Kidney epithelial cell (primary cell): ENCODE measurements at places on chromosomes 7 and 10. TPM values are rescaled to one million over a fixed set of nuclear protein-coding genes. Genes with fewer than 3 reads are reported as not detected.

TMEM176B gene
- total RNA-seq = 15.8 and 17.5 TPM in 2 replicates

SPAM1 gene
- total RNA-seq = not detected in 2 replicates

DNA sequence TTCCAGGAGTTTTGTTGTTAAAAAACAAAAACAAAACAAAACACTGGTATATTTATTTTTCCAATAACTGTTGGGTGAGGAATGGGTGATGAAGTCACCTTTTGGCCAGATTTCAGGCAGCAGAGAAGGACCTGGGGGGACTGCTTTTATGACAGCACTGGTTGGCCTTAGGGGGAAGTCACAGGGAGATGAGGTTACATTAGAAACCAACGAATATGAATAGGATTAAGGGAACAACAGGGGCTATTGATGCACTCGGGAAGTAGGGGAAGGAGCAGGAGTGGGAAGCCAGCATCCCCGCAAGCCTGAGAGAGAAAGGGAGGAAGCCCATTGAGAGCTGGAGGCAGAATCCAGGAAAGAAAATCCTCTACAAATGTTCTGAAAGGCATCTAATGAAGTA is 958.4 kb downstream of the TYW1 start:
- DNase-seq = no peak

- DNase-seq = no peak
Observed at GRCh38 chr7:139976838-139977656, 85.7 kb downstream of the PARP12 start.

GRCh38 chr10:126417220-126417825 is 29.0 kb upstream of the ADAM12 start:
- no peak for DNase-seq

- no peak for DNase-seq
Observed at GRCh38 chr7:42014625-42015618, 222.1 kb downstream of the GLI3 start.

DNA sequence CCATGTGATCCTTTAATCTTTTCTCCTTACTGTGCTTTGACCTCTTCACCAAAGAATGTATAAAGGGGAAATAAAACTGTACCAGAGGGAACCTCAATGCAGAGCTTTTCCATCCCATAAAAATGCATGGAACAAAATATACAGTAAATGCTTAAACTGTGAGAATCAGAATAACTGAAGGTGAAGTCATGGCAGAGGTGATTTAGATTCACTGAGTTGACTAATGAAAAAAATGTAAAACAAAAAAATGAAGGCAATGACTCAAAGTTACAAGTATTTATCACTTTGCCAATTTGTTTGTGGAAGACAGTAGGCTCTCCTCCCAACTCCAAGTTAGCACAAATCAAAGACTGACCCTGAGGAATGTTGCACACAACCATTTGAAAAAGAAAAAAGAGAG is 1331.6 kb upstream of the SORCS1 start:
- DNase-seq = no peak

DNA sequence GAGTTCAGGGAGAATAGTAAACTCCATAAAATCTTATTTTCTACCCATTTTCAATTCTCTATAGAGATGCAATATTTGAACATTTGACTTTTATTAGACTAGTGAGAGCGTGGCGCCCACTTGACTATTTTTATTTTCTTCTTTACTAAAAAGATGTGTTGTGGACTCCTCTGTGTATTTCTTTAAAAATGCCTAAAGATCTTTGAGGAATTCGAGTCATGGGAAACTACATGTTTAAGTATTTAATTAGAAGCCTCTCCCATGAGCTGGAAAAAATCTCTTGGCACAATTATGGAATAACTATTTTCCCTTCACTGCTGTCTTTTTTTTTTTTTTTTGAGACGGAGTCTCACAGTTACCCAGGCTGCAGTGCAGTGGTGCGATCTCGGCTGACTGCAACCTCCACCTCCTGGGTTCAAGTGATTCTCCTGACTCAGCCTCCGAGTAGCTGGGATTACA is 124.2 kb downstream of the ARHGAP12 start:
- no peak for DNase-seq

- DNase-seq = no peak
Observed at GRCh38 chr10:35379226-35380137, 43.2 kb downstream of the CCNY start.

DNA sequence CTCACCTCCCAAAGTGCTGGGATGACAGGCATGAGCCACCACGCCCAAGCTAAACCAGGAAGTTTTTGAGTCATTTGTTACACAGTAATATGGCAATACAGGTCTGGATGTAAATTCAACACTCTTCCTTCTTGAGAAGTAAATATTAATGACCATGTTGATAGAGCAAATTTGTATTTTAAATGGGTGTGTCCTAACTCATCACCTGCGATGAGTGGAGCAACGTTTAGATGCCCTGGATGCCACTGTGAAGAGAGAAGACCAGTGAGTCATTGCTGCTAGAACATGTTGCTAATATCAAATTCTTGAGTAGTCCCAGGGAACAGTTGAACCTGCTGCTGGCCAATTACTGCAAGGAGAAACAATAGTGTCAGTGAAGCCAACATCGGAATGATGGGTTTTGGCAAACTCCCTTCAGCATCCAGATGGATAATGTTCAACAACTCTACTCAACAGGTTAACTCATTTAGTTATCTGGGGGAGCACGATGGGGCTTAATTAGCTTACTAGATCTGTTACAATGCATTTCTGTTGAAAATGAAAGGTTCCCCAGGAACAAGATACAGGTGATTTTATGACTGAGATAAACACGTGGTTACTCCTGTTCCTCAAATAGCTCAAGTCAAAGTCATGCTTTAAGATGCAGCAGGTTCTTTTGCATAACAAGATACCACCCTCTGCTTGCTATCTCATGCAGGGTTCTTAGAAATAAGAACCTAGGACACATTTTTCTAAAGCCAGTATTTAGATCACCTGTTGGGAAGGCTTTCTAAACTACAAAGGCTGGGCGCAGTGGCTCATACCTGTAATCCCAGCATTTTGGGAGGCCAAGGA is 146.8 kb downstream of the CALN1 start:
- no peak for DNase-seq

DNA sequence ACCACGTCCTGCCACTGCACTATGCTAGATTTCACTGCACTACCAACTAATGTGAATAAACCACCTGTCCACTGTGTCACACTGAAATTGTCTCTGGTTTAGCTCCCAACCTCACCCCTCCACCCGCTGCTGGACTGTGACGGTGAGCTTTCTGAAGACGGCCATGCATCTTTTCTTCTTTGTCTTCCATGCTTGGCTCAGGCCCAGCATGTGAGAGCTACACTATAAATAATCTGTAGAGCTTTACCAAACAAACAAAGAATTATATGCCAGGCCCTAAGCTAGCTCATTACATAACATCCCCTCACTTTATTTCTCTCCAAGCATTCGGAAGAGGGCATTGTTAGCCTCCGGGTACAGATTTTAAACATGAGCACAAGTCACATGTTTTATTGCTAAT is 633.2 kb downstream of the TNS3 start:
- no peak for DNase-seq

GRCh38 chr10:43863859-43864591 is 215.3 kb upstream of the ZNF32 start:
- no peak for DNase-seq
